NCI-H526 (cell line): ENCODE measurements at places on chromosomes 1 and 21.

GRCh38 chr1:157639800-157640199 is 41.9 kb upstream of the FCRL4 start:
- DNase-seq = no peak

DNA sequence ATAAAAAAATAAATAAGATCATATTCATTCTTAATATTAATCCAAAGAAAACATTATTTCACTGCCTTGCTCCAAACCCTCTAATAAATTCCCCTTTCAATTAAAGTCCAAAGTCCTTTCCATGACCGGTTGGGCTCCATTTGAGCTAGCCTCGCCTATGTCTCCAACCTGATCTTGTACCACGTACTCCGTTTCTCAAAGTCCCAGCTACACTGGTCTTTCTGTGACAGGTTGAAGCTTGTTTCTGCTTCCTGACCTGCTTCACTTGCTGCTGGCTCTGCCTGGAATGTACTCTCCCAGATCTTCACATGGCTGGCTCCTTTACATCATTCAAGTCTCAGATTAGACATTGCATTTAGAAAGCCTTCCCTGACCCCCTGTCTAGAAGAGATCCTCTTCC is 16.4 kb downstream of the RPL5 start:
- DNase-seq = no peak

DNA sequence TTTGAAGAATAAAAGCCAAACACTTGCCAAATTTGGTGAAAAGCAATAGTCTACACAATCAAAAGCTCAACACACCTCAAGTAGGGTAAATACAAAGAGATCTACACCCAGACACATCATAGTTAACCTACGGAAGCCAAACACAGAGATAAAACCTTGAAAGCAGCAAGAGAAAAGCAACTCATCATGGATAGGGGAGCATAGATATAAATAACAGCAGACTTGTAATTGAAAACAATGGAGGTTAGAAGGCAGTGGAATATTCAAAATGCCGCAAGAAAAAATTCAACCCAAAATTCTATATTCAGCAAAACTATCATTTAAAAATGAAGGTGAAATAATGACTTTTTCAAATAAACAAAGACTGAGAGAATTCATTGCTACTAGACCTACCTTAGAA is 105.1 kb downstream of the ITSN1 start:
- no peak for DNase-seq

DNA sequence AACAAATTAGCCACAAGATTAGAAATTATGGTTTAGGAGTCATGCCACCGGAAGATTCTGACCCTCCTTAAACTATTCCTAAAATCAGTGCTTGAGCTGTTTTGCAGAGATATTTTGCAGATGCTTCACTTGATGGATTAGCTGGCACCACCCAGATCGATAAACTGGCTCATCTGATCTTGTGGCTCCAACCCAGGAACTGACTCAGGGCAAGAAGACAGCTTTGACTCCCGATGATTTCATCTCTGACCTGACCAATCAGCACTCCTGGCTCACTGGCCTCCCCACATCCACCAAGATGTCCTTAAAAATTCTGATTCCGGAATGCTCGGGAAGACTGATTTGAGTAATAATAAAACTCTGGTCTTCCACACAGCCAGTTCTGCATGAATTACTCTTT is 221.6 kb downstream of the RHOU start:
- no peak for DNase-seq

- no peak for DNase-seq
These were observed 29.7 kb downstream of the PBX1 start for GRCh38 chr1:164588516-164589341.

DNA sequence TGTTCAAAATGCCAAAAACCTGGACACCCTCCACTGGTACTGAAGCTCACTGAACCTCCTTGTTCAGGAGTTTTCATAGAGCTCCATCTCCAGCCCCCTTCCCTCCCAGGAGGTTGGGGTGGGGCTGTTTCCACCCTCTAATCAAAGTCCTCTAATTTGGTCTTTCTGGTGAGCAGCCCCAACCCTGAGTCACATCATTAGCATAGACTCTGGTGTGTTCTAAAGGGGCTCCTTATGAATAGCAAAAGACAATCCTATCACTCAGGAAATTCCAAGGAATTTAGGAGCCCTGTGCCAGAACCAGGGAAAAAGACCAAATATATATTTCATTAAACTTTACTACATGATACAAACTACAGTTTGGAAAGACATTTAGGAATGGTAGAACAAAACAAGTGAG is 13.2 kb upstream of the UBE4B start:
- no peak for DNase-seq

DNA sequence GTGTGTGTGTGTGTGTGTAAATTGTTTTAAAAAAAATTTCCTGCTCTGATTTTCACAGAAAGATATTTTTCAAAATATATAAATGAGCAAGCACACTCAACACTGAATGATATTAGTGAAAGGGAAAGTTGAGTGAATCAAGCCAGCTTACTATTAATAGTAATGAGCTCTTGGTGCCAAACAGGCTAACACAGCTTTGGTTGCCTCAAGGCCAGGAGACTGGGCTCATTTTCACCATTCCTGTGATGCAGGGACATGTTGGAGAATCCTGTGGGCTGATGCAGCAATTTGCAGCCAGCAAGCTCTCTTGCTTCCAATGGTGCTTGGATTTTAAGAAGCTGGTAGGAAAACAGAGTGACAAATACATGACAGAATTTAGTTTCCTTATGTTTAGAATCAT is 30.2 kb downstream of the PLA2G4A start:
- no peak for DNase-seq

DNA sequence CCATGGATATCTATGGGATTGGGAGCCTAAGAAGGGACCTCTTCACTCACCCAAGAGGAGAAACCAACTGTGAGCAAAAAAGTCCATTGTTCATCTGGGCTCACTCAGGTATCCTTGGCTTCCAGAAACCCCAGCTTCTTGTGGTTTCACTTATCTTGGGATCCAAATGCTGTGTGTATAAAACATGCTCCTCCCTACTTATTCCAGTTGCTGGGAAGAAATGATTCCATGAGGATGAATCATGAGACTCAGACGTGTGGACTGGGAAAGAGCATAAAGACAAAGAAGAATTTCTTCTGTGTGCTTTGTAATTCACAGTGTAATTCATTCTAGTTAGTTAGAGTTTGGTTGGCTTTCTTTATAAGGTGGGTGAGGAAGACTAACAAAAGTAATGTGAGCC is 283.7 kb downstream of the ZNF648 start:
- no peak for DNase-seq

GRCh38 chr1:42756956-42757891 is 9.6 kb downstream of the P3H1 start:
- peak; percentile 47 for DNase-seq

DNA sequence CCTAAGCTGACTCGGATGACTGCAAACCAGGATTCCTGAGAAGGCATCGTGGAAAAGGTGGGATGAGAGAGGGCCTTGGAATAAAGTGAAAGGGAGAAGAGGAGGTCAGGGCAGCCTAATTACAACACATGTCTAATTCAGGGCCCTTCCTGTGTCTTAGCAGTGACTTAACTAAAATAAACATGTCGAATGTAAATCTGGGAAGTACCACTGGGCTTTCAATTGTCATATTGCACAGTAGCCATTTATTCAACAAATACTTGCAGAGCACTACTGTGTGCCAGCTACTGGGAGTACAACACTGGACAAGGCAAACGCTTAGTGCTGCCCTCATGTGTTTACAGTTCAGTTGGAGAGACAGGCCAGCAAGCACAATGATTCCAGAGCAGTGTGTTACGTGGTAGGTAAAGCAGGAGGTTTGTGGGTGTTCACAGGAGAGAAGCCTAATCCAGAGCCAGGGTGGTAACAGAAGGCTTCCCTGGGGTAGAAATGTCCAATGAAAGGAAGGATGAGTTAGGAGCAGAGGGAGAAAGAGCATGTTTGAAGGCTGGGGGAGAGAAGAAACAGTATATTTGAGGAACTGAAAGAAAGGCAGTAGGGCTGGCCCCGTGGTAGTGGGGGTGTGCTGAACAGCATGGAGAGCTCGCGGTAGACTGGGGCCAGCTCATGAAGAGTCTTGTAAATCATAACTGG is 38.0 kb upstream of the RASAL2 start:
- DNase-seq = no peak

GRCh38 chr1:110674337-110675059 is at the start of gene KCNA3:
TSS of gene KCNA3 (minus strand) at chr1:110674940. CDS start at chr1:110674809, 131 bp downstream.
- DNase-seq = peak; percentile 12

DNA sequence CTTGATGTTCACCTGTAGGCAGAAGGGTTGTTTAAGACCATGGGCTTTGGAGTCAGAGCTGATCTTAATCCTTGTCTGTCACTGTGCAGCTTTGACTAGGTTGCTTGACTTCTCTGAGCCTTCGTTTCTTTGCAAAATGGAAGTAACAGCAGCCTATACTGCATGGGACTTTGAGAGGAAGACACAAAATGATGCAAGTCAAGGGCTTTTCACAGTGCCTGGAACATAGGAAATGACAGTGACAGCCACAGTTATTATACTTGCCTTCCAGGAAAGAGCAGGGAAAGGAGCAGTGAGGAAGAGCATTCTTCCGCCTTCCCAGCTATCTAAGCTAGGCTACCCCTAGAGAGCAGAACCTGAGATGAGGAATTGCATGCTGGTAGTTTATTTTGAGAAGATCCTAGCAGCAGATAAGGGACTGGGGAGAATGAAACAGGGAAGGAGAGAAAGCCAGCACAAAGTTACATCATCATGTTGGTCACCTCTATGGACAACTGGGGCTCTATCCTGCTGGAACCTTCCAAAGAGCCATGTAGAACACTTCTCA is 3.1 kb downstream of the CSF3R start:
- no peak for DNase-seq

DNA sequence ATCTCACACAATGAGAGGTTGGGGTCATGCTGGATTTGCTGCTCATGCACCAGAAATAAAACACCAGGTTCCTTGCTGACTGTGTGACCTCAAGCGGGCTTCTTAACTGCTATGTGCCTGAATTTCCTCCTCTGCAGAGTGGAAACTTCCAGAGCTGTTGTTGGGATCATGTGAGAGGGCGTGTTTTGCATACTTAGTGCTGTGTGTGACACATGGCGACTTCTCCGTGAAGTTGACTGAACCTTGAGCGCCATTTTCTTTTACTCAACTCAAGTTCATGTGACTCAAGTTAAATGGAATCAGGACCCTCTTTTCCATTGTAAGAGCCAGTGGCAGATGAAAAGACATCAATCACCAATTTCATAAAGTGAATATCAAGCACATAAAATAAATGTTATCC is 224.0 kb downstream of the KIF26B start:
- peak; percentile 2 for DNase-seq

DNA sequence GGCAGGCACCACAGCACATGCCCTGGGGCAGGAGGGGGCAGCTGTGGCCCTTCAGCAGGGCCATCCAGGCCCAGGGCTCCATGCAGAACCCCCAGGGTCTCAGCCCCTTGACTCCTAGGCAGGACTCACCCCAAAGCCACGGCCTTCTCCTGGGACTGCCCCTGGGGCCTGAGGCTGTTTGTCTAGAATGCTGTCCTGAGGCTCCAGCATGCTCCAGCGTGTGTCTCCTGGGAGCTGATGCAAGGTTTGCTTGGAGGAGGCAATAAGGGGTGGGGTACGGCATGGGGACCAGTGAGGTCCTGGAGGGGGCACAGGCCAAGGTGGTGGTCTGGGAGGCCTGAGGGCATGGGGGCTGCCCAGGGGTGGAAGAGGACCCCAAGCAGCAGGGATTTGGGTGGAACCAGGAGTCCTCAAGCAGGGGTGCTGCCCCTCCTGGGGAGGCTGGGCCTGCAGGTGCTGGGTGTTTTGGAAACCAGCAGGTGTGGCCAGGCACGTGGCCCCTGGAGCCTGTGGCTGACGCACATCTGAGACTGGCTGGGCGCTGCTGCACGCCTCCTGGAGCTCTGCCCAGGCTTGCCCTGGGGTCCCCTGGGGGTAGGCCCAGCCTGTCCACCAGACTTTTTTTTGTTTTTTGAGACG is 7.8 kb upstream of the CALML6 start:
- no peak for DNase-seq

DNA sequence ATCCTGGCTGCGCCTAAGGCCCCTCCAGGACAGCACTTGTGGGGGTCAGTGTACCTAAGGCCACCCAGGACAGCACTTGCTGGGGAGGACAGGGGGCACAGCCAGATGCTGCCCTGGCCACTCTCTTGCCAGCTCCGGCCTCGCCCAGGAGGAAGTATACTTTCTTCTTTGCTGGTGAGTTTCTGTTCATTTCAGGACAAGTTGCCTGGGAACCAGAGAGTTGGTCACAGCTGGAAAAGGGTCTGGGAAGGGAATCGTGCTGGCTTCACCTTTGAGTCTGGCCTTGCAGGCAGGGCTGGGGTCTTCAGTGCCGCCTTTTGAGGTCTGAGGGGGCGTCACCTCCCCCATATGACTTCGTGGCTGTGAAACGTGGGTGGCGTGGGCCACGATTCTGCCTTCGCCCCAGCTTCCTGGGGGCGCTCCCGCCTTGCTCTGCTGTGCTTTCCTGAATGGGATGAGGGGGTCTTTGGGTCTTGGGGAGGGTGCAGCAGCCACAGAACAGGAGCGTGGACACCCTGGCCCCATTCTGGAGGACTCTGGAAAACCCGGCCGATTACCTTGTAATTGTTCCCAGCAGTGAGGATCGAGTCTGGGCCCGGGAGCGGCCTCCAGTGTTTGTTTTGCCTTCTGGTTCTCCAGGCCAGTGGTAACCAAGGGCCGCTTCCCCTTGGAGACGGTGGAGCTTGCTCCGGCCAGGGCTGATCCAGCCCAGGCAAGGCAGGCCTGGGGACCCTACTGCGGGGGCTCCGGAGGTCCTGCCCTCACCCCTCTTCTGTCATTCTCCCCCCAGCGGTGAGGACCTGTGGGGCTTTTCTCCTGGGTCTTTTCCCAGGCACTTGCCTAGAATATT is 45.9 kb downstream of the SPSB1 start:
- no peak for DNase-seq

GRCh38 chr1:12446593-12446992 is 171.4 kb downstream of the DHRS3 start:
- DNase-seq = no peak

- DNase-seq = no peak
These were observed 543 bp upstream of the EPHB2 start for GRCh38 chr1:22709891-22710700.

- no peak for DNase-seq
These were observed 1384.1 kb upstream of the B3GALT2 start for GRCh38 chr1:194570476-194570875.

GRCh38 chr1:71116729-71117128 is 35.9 kb upstream of the ZRANB2 start:
- no peak for DNase-seq

- DNase-seq = no peak
These were observed 99.4 kb upstream of the EDN2 start for GRCh38 chr1:41583658-41584547.

DNA sequence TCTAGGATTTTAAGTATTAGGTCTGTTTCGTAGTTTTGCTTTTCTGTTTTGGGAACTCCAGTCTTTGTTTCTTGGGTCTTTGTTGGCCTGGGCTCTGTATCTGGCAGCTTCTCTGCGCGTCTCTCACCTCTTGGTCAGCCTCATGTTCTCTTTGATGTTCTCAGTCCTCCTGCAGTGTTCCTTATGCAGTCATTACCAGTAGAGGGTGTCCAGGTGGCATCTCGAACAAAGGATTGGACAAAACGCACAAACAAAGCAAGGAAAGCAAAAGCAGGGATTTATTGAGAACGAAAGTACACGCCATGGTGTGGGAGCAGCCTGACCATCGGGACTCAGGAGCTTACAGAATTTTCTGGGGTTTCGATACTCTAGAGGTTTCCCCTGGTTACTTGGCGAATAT is 133.7 kb upstream of the COL6A1 start:
- no peak for DNase-seq
